Effector memory CD4-positive, alpha-beta T cell (primary cell): ENCODE measurements at places on chromosomes 16 and 17.

GRCh38 chr17:65963179-65963578 lies 228.8 kb downstream of the CEP112 start:
- DNase-seq = no peak

GRCh38 chr17:10096596-10096995 lies 101.8 kb downstream of the GAS7 start:
- DNase-seq = no peak

- no peak for DNase-seq
Measured at GRCh38 chr17:7440113-7440833, 961 bp downstream of the FGF11 start.

GRCh38 chr17:66987059-66987616 lies 22.6 kb downstream of the CACNG4 start:
- DNase-seq = no peak

GRCh38 chr16:5621826-5622225 lies 524.2 kb upstream of the EEF2KMT start:
- DNase-seq = no peak

- DNase-seq = no peak
Measured at GRCh38 chr16:89442588-89442987, 47.8 kb downstream of the ANKRD11 start.

- DNase-seq = no peak
Measured at GRCh38 chr17:8438441-8438840, 2.8 kb downstream of the NDEL1 start.
